Mammary epithelial cell (primary cell): ENCODE measurements at places on chromosomes 16 and 17. TPM values are rescaled to one million over a fixed set of nuclear protein-coding genes. Genes with fewer than 3 reads are reported as not detected.

RPRML gene
- polyA plus RNA-seq: not detected

NOG gene
- polyA plus RNA-seq: 3.6 TPM

TXNDC17 gene
- 1,296 TPM for polyA plus RNA-seq

PIP4K2B gene
- polyA plus RNA-seq: 26.7 TPM

RTN4RL1 gene
- polyA plus RNA-seq: 2.5 TPM

- no peak for DNase-seq
These were observed 51.8 kb upstream of the ENDOV start for GRCh38 chr17:80363120-80363515.

- peak; percentile 12 for DNase-seq
These were observed 112.8 kb downstream of the CLEC16A start for GRCh38 chr16:11056993-11057649.

DNA sequence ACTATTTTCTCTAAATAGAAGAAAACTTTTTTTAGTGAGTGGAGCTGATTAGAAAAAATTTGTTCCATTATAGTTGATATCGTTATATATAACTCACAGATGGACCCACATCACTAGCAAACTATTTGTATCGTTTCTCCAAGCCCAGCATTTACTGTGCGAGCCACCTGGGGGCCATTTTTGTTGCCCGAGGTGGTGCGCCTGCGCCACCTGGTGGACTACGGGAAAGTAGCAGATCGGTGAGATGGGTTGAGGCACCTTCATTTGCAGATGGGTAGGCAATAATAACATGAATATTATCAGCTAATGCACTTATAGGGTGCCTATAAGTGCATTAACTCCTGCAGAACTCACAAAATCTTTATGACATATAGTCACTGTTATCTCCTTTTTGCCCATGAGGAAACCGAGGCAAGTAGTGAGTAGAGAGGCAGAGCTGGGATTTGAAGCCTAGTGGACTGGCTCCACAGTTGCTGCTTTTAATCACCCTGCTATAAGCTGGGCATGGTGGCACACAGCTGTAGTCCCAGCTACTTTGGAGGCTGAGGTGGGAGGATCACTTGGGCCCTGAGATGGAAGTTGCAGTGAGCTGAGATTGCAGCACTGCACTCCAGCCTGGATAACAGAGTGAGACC lies 23.2 kb upstream of the NTN1 start:
- DNase-seq: peak; percentile 39
